Activated CD8-positive, alpha-beta T cell treated with anti-CD3 and anti-CD28 coated beads, Interleukin-2, amount 10 ng/mL, durations not matched to agents 7 days and 5 days (primary cell): ENCODE measurements at places on chromosomes 5 and 9. TPM values are rescaled to one million over a fixed set of nuclear protein-coding genes. Genes with fewer than 3 reads are reported as not detected.
A peak's percentile ranks its signal among the peaks of the same experiment; 100 is the strongest.

Gene LYRM7
- 17.8 TPM for total RNA-seq

GRCh38 chr9:135357863-135358551 lies 121.6 kb upstream of the PPP1R26 start:
- no peak for DNase-seq

Gene SLF1
- total RNA-seq: 18.2 TPM

DNA sequence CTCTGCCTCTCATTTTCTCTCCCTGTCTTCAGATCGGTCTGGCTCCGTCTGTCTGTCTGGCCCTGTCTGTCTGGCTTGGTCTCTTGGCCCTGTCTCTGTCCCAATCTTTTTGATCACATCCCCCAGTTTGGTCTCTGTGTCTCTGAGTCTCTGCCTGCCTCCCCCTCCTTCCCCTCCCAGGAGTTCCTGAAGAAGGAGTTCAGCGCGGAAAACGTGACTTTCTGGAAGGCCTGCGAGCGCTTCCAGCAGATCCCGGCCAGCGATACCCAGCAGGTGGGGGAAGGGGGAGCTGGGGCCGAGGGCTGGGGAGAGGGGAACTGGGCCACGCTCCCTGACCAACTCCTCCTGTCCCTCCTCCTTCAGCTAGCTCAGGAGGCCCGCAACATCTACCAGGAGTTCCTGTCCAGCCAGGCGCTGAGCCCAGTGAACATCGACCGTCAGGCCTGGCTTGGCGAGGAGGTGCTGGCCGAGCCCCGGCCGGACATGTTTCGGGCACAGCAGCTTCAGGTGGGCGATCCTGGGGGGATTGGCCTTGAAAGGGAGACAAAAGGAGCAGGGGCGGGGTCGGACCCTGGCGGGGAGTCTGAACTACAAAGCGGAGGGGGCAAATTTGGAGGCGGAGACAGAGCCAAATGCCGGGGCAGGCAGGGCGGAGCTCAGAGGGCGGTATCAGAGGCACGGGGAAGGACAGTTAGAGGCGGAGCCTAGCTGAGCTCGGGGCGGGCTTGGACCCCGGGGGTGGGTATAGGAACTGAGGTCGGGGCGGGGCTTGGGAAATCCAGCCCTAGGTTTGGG lies 9.0 kb downstream of the RGS14 start:
- no peak for DNase-seq

- DNase-seq: peak; percentile 28
These were observed 365.9 kb downstream of the PLK2 start for GRCh38 chr5:58094031-58094430.

Gene SMARCA2
- 245 TPM for total RNA-seq

Gene GABRP
- not detected for total RNA-seq

Gene PCDHA9
- total RNA-seq: not detected

Gene PCDHB11
- total RNA-seq: not detected

- DNase-seq: no peak
These were observed 242.0 kb upstream of the TRPM3 start for GRCh38 chr9:71363286-71363961.

DNA sequence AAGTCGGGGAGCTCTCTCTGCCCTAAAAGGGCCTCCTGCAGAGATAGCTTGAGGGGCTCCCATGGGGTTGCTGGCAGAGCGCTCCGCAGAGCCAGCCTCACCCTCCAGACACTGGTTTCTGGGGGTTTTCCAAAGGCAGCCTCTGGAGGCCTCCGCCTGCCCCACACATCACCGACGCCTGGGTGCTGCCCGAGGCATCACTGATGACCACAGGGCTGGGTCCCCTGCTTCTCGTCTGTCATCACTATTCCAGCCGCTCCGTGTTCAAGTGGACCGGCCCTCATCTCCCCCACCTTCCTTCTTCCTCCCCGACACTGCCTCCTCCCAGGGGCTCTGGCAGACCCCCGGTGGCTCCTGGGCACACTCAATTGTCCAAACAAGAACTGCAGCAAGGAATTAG lies 64.1 kb upstream of the IRX4 start:
- no peak for DNase-seq

Gene JAKMIP2
- 8.2 TPM for total RNA-seq

Gene AFF4
- 27.2 TPM for total RNA-seq

GRCh38 chr9:135374591-135374990 lies 105.0 kb upstream of the PPP1R26 start:
- DNase-seq: no peak

GRCh38 chr5:96870094-96871026 lies 5.9 kb upstream of the ERAP2 start:
- no peak for DNase-seq

Gene PCDHA12
- total RNA-seq: not detected

DNA sequence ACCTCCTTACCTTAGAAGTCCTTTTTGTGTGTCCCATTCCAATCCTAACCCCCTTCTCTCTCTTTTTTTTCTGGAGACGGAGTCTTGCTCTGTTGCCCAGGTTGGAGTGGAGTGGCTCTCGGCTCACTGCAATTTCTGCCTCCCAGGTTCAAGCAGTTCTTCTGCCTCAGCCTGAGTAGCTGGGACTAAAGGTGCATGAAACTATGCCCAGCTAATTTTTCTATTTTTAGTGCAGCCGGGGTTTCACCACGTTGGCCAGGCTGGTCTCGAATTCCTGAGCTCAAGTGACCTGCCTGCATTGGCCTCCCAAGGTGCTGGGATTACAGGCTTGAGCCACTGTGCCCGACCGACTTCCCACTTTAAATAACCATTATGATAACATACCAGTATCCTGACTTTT lies 17.5 kb downstream of the TMEM38B start:
- DNase-seq: no peak

- DNase-seq: no peak
These were observed 73.8 kb upstream of the SLIT3 start for GRCh38 chr5:169374761-169375160.

DNA sequence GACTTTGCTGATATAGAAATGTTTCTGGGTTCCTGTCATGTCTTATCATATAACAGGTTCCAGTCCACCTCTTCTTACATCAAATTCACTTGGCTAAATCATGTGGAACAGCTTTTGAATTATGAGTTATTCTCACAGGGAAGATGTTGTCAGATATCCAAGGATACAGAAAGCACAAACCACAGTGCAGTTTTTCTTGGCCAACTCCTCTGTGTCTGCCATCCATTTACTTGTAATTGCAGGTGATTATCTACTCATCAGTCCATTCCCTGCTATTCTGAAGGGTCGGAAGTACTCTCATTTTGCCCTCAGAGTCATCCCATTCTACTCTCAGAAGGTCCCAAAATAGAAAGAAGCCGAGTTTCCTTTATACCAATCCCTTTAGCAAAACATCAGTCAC lies 10.0 kb downstream of the MARCHF11 start:
- no peak for DNase-seq

DNA sequence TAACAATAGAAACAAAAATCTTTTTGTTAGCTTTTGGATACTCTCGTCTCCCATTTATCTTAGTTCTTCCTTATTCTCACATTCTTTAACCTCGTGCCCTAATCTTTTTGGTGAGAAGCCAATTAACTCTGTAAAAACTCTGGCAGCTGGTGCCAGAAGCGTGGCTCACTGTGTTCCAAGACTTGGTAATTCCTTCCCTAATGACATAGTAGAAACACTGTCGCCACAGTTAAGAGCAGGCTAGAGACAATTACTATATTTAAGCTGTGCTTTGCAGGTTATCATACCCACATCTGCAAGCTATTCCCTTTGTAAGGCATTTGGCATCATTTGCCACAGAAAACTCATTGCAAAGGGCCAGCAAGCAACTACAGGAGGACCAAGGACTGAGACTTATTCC lies 160.9 kb upstream of the PIK3R1 start:
- DNase-seq: no peak

DNA sequence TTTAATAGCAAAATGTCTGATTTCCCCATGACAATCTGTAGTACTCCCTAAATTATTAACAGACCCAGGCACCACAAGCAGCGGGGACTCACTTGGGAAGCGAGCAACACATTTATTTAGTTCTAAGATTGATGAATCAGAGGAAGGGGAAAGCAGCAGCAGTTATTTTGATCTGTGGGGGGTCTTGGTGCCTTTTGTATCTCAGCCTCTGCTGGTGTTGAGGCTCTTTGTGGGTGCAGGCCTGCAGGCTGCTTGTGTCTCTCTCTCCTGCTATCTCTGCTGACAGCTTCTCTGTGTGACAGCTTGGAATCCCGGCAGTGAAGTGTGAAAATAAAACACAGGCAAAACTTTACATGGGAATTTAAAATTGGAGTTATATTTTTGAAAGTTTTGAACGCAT lies 878.2 kb upstream of the DMAC1 start:
- DNase-seq: no peak
